ENCODE measurements at places on chromosomes 2 and 18.
A peak's percentile ranks its signal among the peaks of the same experiment; 100 is the strongest.

- DNase-seq = no peak
Measured at GRCh38 chr2:22279541-22279940, 1105.4 kb upstream of the KLHL29 start.

GRCh38 chr2:196293751-196294515, 122.6 kb upstream of the STK17B start:
- DNase-seq = no peak

- no peak for DNase-seq
Measured at GRCh38 chr2:163734401-163734800, 1.4 kb downstream of the FIGN start.

DNA sequence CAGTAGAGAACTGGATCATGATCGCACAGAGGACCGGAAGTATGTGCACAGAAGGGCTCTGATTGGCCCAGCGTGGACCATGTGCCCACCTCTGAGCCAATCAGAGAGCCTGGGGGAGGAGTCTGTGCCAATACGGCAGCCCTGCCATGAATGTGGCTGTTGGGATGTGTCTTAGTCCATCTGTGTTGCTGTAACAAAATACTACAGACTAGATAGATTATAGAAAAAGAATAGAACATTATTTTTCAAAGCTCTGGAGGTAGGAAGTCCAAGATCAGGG, 132.0 kb downstream of the NDUFA10 start:
- DNase-seq = no peak

DNA sequence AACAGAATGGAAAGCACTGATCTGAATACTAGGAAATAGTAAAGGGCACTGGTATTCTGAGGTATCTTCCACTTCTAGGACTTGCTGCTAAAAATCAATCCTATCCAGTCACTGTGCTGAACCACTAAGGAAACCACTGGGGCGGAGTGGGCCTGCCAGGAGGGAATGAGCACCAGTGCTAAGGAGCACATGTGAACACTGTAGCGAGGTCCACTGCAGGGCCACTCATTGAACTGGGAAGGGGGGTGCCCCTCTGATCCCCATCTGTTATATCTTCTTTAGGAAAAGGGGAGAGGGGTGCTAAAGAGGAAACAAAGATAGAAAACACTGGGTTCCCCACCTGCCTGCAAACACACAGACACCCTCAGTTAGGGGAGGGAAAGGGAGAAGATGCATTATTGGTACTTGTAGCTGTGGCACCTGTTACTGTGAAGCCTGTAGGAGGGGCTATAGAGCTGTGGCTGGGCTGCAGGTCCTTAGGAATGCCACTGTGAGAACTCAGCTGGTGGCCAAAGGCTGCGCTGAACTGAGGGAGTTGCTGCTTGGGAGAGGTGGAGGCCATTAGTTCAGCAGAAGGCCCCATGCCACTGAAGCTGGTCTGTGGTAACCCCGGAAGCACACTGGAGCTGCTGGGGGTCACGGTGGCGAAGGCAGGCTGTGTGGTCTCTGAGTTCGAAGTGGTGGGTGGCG, 81.8 kb downstream of the INO80D start:
- no peak for DNase-seq

DNA sequence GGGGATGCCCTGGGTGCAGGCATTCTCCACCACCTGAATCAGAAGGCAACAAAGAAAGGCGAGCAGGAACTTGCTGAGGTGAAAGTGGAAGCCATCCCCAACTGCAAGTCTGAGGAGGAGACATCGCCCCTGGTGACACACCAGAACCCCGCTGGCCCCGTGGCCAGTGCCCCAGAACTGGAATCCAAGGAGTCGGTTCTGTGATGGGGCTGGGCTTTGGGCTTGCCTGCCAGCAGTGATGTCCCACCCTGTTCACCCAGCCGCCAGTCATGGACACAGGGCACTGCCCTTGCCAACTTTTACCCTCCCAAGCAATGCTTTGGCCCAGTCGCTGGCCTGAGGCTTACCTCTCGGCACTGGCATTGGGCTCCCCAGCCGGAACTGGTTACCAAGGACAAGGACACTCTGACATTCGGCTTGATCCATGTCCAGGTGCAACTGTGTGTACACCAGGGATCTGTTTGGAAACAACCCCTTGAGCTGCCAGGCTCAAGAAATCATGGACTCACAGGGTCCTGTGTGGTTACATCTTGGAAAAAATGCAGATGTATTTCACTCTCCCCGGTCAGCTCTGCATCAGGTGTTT, 31.8 kb downstream of the SLC1A4 start:
- no peak for DNase-seq

DNA sequence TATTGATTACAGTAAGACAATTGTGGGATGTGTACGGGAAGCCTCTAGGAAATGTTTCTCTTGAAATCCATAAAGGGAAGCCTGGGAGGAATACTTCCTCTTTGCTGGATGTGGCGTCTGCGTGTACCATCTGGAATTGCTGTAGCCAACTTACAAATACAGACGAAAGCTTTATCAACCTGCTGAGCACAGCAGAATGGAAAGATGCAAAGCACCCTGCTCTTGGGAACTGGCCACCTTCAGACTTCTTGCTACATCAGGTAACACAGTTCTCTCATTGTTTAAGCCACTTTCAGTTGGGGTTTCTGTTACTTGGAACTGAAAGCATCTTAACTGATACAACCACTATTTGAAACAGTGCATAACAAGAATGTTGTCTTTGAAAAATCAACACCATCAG, 213.8 kb downstream of the HRH4 start:
- no peak for DNase-seq

GRCh38 chr2:238494573-238494961, 67.8 kb downstream of the ASB1 start:
- no peak for DNase-seq

DNA sequence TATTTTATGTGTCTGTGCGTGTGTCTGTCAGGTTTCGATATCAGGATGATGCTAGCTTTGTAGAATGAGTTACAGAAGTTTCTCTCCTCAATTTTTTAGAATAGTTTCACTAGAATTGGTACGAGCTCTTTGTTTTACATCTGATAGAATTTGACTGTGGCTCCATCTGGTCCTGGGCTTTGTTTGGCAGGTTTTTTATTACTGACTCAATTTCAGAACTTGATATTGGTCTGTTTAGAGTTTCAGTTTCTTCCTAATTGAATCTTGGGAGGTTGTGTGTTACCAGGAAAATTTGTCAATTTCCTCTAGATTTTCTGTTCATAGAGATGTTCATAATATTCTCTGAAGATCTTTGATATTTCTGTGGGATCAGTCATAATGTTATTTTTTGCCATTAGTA, 289.4 kb upstream of the COL3A1 start:
- DNase-seq = no peak

- no peak for DNase-seq
Measured at GRCh38 chr2:118750959-118751565, 96.4 kb downstream of the EN1 start.

DNA sequence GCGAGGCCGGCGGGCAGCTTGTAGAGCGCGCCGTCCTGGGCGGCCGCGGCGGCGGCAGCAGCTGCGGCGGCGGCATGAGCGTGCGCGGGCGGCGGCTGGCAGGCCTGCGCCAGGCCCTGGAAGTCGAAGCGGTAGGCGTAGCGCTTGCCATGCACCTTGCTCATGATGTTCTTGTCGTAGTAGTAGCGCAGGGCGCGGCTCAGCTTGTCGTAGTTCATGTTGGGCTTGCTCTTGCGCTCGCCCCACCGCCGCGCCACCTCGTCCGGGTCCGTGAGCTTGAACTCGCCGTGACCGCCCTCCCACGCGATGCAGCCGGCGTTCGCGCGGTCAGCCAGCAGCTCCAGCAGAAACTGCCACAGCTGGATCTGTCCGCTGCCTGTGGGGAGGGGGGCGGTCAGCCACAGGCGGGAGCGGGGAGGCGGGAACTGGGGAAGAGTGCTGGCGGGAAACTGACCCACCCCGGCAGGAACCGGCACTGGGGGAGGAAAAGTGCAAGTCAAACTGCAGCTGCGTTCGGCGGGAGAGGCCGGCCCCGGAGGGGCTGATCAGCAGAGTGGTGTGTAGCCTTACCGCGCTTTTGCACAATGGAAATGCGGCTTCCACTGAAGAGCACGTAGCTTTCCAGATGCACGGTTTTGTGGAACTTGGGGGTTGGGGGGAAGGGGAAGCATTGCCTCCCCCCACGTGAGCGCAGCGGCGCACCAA, 3.0 kb downstream of the FEV start:
- no peak for DNase-seq

DNA sequence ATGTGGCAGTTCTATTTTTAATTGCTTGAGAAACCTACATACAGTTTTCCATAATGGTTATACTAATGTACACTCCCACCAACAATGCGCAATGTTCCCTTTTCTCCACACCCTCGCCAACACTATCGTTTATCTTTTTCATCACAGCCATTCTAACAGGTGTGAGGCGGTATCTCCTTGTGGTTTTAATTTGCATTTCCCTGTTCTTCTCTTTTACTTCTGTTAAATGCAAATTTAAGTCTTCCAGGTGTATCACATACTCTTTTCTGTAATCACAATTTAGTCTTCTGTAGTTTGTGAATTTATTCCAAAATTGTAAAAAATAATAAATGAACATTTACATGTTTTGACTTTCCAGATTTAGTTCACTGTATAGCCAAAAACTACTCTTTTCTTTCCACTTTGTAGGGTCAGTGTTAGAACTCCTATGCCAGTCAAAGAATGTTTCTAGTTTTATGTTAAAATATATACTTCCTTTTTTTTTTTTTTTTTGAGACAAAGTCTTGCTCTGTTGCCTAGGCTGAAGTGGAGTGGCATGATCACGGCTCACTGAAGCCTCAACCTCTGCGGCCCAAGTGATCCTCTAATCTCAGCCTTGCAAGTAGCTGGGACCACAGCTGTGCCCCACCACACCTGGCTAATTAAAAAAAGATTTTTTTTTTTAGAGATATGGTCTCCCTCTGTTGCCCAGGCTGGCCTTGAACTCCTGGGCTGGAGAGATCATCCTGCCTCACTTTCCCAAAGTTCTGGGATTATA, 15.4 kb upstream of the ACYP2 start:
- peak; percentile 79 for DNase-seq

DNA sequence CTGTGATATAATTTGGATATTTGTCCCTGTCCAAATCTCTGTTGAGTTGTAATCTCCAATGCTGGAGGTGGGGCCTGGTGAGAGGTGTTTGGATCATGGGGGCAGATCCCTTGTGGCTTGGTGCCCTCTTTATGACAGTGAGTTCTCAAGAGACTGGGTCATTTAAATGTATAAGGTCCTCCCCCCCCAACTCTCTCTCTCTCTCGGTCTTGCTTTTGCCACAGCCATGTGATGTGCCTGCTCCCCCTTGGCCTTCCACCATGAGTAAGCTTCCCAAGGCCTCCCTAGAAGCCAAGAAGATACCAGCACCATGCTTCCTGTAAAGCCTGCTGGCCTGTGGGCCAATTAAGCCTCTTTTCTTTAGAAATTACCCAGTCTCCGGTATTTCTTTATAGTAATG, 58.6 kb downstream of the FN1 start:
- no peak for DNase-seq

- no peak for DNase-seq
Measured at GRCh38 chr18:12038082-12038638, 55.5 kb upstream of the ANKRD62 start.

DNA sequence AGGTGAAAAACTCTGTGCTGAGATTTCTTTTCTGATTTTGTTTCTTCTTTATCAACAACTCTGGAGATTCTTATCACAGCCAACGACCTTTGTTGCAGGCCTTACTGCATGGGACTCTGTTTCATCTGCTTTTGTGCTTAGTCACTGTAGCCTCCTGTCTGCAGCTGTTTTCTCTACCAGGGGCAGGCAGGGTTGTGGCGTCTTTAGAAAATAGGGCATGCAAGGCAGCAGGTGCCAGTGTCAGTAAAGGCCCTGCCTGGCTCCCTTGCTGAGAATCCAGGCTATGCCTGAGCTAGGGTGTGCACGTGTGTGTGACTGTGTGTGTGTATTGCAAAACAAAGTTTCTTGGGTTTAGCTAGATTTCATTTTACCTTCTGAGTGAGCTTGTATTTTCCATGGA, 14.6 kb upstream of the SLC9A2 start:
- no peak for DNase-seq

- DNase-seq = no peak
Measured at GRCh38 chr2:239157269-239157668, 243.6 kb downstream of the HDAC4 start.

- no peak for DNase-seq
Measured at GRCh38 chr2:113156278-113157117, 17.3 kb upstream of the PSD4 start.

DNA sequence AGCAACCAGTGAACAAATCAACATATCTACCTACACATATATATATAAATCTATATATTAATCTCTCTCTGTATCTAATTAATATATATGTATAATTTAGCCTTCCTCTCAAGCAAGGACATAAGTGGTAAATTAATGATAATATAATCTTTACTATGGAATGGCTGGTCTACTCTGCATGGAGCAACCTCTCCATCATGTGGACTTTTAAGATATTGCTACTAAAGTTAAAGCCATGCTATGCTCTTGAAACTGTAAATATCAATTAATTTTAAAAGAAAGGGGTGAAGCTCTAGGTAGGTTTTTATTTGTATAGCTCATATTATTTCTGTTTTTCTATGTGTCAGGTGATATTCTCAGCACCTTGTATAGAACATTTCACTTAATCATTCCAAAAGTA, 147.0 kb downstream of the PPP1R1C start:
- no peak for DNase-seq

DNA sequence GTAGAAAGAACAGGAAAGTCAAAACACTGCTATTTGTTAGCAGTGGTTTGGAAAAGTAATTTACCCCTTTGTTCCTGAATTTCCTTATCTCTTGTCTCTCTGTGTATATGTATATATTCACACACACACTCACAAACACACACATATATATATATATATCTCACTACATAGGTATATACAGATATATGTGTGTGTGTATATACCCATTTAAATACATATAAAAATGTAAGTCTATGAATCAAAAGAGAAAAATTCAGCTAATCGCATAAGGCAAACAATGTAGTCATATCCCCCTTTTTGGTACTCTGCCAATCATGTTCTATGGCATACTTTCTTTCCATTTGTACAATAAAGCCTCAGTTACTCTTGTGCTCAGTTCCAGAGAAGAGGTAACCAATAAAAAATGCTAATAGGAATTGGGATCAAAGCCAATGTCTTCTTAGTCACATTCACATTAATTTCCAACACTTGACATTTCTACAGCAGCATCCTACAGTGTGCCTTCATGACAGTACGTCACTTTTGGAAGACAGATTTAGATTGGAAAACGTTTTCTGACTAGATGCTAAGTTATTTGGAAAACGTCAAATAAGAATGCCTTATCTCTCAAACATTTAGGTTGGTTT, 94.6 kb downstream of the MC4R start:
- DNase-seq = no peak

DNA sequence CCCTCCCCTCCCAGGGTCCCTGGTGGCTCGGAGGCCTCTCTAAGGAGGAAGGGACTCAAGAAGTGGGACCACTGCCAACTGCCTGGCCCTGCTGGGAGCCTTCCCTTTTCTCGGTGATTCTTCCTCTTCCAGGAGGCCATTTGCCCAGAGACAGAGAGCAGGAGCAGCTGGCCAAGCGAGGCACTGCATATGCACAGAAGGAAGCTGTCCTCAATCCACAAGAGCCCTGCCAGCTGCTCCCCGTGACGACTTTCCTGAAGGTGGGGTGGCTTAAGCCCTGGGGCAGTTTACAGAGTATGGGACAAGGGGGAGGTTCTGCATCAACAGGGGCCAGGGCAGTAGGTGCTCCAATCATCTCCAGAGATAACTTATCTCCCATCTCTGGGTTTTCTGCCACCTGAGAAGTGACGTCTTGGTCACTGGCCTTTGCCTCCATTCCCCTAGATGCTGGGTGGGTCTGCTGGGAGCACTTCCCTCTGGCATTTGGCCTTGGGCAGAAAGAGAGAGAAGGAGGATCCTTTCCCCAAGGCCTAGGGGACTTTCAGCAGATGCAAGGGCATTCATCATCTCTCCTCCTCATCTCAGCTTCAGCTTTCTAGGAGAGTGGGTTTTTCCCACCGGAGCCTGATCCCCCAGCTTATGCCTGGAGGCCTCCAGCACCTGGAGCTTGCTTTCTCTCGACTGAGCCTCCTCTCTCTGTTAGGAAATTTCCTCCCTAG, 28.5 kb downstream of the CIB4 start:
- no peak for DNase-seq

Measured in GM06990 (cell line).